Immature natural killer cell (primary cell): ENCODE measurements at places on chromosomes 3 and 15.

GRCh38 chr15:69275074-69275670 lies 23.5 kb upstream of the PAQR5 start:
- peaks cover 1% of the 10 kb centered on the region for H3K27me3 ChIP-seq
- no peak overlapping the region for H3K27ac ChIP-seq
- H3K36me3 ChIP-seq: no peaks in the 10 kb centered on the region
- no peak overlapping the region for H3K4me3 ChIP-seq
- no peaks in the 10 kb centered on the region for H3K4me1 ChIP-seq

DNA sequence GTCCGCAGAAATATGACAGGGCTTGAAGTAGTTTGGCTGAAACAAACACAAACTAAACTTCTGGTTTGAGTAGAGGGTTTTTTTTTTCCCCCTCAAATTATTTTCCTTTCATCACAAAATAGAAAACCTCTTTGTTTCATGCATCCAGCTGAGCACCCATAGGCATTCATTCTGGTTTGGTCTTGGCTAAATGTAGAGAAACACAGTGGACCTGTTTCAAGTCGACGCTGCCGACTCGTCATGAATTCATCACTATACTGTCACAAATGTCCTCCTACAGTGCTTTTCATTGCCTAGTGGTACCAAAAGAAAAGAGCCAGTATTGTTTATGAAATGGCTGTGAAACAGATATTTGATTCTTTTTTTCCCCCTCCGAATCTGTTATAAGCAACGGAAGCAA lies 52.4 kb upstream of the GYG1 start:
- no peaks in the 10 kb centered on the region for H3K36me3 ChIP-seq
- no peak overlapping the region for H3K4me3 ChIP-seq
- H3K27ac ChIP-seq: no peak overlapping the region
- peaks cover 3% of the 10 kb centered on the region for H3K27me3 ChIP-seq
- DNase-seq: no peak

GRCh38 chr3:9695345-9695744 lies 8.3 kb upstream of the CPNE9 start:
- no peaks in the 10 kb centered on the region for H3K4me1 ChIP-seq
- no peaks in the 10 kb centered on the region for H3K27me3 ChIP-seq
- DNase-seq: no peak
- no peak overlapping the region for H3K4me3 ChIP-seq

DNA sequence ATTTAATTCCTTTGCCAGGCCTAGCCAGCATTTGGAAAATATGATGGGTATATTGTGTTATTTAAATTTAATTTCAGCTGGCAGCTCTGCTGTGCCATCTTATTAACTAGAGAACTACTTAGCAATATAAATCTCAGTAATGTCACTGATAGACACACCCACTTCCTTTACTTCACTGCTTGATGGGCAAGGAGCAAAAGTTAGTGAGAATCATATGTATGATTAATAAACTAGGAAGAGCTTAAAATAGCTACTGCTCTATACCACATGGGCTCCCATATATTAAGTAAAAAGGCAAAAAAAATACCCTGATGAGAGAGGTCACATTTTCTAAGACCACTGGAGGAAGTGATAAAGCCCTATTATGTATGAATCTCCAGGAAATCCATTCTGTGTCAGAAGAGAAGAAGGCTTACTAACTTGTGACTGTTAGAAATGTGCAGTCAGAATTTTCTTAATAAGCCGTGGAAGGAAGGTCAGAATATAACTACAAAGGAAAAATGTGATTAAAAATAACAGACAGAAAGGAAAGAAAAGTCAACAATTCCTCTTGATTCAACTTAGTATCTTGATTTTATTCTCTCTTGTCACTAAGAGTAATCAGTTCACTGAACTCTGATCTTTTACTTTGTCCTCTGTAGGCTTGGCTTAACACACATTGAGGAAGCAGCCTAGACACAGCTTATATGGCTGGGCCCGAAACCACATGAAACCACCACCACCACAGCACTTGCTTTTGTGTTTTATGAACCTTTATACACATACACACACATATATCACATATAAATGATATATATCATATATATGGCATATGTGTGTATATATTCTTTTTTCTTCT lies 1233.9 kb upstream of the ALCAM start:
- no peaks in the 10 kb centered on the region for H3K36me3 ChIP-seq
- no peaks in the 10 kb centered on the region for H3K27me3 ChIP-seq
- no peak for DNase-seq
- H3K27ac ChIP-seq: no peak overlapping the region

DNA sequence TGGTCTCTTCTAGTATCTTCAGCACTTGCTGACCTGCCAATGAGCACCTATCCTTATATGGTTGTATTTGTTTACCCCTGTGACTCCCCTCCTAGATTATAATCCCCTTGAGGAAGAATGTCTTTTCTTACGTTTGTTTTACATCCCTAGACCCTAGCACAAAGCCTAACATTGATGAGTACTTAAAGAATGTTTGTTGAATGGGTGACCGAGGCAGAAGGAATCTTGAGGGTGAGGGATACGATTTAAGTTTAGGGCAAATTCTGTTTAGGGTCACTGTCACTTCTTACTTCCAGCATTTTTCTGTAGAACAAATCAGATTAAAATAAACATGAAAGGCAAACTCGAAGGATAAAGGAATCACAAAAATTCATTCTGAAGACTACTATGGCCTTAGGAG lies 80.9 kb upstream of the FAM98B start:
- peaks cover 2% of the 10 kb centered on the region for H3K27me3 ChIP-seq
- H3K4me3 ChIP-seq: no peak overlapping the region
- no peak for DNase-seq
- H3K36me3 ChIP-seq: no peaks in the 10 kb centered on the region
- no peak overlapping the region for H3K27ac ChIP-seq
- no peaks in the 10 kb centered on the region for H3K4me1 ChIP-seq

DNA sequence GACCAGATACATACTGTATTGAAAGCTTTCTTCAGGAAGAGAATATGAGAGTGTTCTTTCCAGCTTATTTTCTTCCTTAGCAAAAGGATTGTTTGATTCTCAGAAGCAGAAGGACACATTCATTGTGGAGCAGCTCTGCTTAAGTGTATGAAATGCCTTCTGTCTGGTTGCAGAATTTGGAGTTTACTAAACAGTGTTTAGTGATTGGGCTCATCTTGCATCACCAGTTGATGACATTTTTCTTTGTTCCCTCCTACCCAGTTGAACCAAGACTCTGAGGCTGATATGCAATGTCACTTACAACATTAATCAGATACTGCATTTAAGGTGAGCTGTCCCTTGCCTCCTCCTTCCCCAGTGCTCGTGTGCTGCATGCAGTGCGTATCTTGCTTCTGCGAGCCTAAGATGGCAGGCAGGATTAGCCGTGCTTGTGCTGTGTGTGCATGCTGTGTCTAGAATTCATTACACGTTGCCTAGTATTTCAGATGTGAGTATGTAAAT lies 18.4 kb downstream of the ZBTB38 start:
- H3K36me3 ChIP-seq: no peaks in the 10 kb centered on the region
- H3K4me1 ChIP-seq: peaks cover 3% of the 10 kb centered on the region
- peaks cover 4% of the 10 kb centered on the region for H3K27me3 ChIP-seq
- H3K4me3 ChIP-seq: no peak overlapping the region
- no peak for DNase-seq
- H3K27ac ChIP-seq: no peak overlapping the region
